ENCODE measurements at places on chromosomes 5 and 9.

- DNase-seq = no peak
These were observed 106.6 kb downstream of the PALM2AKAP2 start for GRCh38 chr9:109886617-109887016.

- DNase-seq = peak; percentile 51
These were observed 30.0 kb downstream of the TGFBR1 start for GRCh38 chr9:99134893-99135341.

DNA sequence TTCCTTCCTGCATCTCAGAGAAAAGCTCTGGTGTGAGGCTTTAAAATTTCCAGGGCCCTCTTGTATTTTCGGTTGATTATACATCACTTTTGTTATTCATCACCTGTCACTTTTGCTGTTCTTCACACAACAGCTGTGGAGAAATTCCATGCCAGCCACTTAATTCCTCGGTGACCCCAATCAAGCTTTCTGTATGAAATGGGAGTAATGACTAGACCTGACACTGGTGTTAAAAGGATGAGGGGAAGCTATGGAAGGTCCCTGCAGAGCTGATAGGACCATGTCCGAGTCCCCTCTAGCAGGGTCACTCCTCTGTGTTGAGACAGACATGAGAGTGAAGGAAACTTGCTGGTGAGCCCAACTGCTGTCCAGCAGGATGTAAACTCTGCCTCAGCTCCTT lies 59.7 kb downstream of the GPR21 start:
- no peak for DNase-seq

DNA sequence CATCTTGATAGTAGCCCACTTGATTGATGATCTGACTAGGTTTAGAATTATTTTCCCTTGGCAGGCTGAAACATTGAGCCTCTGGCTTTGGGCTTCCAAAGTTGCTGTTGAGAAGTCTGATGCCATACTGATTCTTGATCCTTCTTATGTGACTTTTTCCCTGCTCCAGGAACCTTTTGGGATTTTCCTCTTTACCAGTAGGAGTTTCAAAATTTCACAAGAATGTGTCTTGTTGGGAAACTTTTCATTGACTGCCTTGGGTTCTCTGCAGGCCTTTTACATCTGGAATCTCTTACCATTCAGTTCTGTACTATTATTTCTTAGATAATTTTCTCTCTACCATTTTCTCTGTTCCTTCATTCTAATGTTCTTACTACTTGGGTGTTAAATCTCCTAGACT lies 20.0 kb downstream of the STC2 start:
- no peak for DNase-seq

DNA sequence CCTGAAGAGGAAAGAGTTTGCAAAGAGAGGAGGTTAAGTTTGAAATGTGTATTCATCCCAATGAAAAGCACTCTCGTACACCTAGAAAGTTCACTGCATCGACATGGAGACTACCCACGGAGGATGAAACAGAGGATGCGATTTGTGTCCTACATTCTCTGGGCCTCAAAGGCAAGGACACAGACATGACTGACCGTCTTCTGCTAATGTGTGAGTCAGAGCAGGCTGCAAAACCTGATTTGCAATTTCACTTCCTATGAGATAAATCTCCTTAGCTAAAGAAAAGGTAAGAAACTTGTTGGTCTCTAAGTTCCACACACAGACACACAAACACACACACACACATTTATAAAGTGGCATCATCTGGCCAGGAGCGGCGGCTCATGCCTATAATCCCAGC lies 98.6 kb downstream of the GNAQ start:
- no peak for DNase-seq

GRCh38 chr5:133006653-133007052 lies 19.7 kb downstream of the ZCCHC10 start:
- no peak for DNase-seq

DNA sequence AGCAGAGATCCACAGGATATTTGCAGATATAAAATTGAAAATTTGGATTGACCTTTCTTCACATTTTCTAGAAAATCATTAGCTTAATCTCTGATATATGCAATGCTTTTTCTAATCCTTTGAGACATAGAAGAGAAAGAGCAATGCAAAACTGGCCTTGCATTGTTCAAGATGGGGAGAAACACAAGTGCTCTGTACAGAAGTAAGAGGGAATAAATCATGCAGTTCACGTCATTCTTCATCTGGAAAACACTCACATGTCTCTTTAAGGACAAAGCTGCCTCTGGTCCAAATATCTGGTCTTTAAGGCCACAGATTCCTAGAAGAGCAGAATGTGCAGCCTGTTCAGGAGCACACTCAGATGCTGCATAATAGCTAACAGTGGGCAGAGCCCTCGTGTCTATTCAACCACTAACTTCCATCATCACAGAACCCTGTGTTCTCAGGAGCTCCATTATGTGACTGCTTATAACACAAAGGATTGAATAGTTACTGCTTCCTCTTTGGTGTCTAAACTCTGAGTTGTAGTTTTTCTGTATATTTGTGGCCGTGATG lies 277.5 kb downstream of the PLK2 start:
- DNase-seq = peak; percentile 7

DNA sequence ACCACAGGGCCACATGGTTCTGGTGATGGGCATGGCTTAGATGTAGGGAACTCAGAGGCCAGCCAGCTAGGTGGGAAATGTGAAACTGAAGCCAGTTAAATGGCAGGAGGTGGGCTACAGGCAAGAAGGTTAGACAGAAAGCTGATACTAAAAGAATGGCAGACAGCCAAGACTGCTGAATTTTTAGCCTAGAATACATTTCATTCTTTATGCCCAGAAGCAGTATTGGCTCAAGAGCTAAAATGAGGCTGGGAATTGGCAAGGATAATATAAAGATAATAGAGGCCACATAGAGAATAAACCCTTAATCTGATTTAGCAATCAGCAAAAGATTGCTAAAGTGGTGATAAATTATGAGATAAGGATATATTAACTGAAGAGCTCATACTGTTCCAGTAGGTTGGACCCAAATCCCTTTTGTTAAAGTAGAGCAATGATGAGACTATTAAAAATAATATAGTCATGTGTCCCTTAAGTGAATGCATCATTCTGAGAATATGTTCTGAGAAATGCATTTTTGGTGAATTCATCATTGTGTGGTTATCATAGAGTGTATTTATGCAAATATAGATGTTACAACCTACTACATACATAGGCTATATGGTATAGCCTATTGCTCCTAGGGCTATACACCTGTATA lies 234.3 kb downstream of the CHSY3 start:
- no peak for DNase-seq

- no peak for DNase-seq
These were observed 422.1 kb upstream of the TNC start for GRCh38 chr9:115540091-115540490.

DNA sequence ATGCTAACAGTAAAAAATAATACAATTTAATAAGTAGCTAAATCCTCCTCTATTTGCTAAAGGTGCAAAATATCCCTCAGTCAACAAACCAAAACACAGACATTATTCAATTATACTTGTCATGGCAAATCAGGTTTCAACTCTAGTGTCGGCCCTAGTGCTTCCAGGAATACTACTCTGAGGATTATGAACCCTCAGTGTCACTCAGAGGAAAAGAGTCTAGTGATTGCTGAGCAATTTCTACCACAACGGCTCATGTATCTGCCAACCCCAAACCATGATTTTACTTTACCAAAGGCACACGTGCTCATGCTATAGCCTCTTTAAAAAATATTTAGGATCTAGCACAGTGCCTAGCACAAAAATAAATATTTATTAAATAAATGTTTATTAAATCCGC lies 21.0 kb downstream of the RICTOR start:
- no peak for DNase-seq

GRCh38 chr5:10583663-10584572 lies 20.0 kb downstream of the ANKRD33B start:
- no peak for DNase-seq

- DNase-seq = no peak
These were observed 17.4 kb upstream of the COL5A1 start for GRCh38 chr9:134624137-134624591.

GRCh38 chr5:173429489-173430150 lies 101.4 kb upstream of the STC2 start:
- DNase-seq = peak; percentile 52

DNA sequence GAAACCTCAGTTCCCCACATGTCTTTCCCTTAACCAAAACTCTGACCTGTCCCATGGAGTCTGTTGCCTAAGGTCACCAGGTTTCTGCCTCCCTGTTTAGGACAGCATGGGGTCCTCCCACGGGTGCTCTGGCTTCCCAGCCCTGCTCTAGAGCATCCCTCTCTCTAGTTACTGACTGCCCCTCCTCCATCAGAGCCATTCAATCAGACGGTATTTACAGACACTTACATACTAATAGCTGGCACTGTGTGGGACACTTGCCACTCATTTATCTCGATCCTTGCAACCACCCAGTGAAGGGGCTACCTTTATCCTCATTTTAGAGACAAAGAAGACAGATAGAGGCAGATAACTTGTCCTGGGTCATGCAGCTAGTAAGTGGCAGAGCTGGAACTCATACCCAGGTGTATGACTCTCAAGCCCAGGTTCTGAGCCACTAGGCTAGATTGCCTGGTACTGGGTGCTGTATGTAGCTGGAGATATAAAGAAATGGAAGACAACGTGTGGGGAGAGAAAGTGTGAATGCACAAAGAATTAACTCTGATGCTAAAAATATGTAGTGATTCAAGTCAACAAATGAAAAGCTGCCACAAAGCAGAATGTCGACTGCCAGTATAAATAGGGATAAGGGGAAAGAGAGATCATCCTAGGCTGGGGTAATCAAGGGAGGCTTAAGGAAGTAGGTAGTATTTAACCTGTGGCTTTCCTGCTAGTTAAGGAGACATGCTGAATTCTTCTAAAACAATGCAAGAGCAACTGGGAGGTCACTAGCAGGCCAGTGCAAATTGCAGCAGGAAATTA lies 52.5 kb upstream of the PDE8B start:
- no peak for DNase-seq

GRCh38 chr5:64759960-64760660 lies 8.4 kb downstream of the SREK1IP1 start:
- DNase-seq = no peak

DNA sequence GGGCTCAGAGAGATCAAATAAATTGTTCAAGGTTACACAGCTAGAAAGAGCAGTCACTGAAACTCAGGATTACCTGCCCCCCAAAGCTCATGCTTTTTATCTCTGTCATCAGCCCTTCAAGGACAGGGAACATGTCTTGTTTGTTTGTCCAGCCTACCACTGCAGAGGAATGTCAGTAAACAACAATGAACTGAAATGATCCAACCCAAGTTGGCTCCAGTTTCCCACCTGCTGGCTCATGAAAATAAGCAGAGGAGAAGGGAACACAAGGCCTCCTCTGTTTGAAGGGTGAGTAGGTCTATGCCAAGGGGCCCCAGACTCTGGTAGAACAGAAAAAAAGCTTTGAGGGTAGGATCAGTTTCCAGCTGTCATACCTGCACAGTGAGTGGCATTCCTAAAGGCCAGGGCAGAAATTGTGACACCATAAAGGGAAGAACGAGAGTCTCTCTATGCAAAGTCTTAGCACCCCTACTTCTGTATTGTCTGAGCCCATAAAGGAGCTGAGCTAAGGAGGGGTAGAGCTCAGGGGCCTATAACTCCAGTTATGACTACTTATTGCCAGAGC lies 115.2 kb downstream of the TRIM36 start:
- no peak for DNase-seq

GRCh38 chr9:129008986-129009583 lies 19.0 kb downstream of the SH3GLB2 start:
- no peak for DNase-seq

DNA sequence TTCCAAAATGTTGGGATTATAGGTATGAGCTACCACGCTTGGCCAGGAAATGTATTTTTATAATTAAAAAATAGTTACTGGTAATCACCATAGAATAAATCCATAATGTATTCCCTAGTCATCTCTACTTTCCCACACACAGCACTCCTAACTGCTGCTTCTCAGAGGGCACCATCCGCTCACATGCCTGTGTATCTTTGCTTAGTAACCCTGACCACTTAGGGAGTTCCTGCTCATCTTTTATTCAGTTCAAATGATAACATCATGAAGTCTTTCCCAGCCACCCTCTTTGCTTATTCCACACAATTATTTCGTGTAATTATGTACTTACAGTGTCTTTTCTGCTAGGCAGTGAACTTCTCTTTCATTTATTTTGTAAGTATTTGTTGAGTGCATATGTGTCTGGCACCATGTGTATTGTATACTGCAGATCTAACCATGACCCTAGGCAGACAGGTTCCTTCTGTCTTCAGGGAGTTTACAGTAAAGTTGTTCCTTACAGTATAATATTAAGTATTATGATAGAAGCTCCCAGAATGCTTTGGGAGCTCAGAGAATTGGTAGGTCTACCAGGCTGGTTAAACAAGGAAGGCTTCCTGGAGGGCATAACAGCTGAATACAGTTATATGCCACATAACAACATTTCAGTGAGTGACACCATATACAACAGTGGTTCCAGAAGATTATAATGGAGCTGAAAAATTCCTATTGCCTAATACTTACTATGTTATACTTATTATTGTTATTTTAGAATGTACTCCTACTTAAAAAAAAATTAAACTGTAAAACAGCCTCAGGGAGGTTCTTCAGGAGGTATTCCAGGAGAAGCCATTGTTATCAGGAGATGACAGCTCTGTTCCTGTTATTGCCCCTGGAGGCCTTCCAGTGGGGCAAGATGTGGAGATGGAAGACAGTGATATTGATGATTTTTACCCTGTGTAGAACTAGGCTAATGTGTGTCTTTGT lies 39.2 kb downstream of the DCAF10 start:
- DNase-seq = no peak

DNA sequence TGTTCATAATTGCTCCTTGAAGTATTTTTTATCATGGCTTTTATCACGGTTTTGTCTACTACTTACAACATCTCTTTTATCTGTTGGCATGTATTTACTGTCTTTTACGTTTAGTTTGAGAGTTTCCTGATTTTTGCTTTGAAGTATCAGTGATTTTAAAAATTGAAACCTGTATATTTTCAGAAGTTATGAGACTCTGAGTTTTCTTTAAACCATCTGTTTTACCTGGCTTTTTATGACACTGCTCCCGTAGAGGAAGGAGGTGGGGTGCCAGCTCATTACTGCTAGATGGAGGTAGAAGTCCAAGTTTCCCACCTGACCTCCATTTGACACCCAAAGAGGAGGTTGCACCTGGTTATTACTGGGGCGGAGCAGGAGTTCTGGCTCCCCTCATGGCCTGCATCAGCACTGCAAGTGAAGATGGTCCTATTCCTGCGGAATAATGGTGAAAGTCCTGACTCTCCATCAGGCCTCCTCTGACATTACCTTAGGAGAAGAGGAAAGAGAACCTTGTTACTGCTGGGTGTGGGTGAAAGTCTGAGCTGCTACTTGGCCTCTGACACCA lies 10.0 kb upstream of the ZNF131 start:
- DNase-seq = no peak

- no peak for DNase-seq
These were observed 31.6 kb downstream of the TNFSF8 start for GRCh38 chr9:114898741-114899140.

All from RCC 7860 (cell line).